ENCODE measurements at places on chromosomes 4 and X. TPM values are rescaled to one million over a fixed set of nuclear protein-coding genes. Genes with fewer than 3 reads are reported as not detected.

- no peak for DNase-seq
These were observed 349.2 kb upstream of the NOCT start for GRCh38 chr4:138666366-138666765.

- DNase-seq, result no peak
These were observed 8.0 kb upstream of the PITX2 start for GRCh38 chr4:110630688-110631402.

GRCh38 chr4:127071443-127071842, 561.3 kb upstream of the INTU start:
- no peak for DNase-seq

- no peak for DNase-seq
These were observed 48.6 kb upstream of the HGFAC start for GRCh38 chr4:3393171-3393570.

DNA sequence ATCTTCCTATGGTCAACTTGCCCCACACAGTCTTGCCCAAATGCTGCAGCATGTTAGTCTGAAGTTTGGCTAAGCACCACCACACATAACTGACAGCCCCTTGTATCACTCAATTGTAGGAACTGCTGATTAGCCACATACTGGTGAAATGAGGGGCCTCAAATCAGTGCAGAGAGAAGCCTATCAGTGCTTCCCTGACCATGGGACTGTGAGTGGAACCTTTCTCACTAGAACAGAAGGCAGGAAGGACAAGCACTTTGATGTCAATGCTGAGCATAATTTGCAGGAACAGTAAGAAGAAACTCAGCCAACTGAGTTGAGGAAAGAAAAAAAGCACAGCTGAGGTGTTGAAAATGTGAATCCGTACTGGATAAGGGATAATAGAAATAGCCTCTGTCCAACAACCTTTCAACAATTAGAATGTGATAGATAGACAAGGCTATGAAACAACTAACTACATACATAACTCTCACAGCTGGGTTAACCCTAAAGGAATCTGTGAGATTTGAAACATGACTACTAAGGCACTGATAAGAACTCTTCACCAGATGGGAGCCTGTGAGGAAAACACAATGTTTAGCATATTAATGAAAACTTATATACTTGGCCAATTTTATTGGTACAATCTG, 136.6 kb upstream of the SH3RF1 start:
- DNase-seq, result peak; percentile 9

DNA sequence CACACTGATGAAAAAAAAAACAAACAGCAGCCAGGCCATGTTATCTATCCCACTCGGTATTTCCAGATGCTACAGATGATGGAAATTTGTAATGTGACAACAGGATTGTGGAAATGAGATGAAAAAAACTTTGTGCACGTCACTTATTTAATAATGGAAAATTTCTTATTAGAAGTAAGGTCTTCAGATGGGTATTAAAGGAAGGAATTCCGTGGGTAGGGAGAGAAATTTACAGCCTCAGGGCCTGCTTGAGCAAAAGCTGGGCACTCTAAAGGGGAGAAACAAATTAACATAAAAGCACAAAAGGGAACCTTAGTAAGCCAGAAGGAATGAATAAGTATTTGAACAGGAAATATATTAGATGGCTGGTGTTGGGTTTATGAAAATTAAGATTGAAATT, 4.2 kb upstream of the PKD2 start:
- no peak for DNase-seq

DNA sequence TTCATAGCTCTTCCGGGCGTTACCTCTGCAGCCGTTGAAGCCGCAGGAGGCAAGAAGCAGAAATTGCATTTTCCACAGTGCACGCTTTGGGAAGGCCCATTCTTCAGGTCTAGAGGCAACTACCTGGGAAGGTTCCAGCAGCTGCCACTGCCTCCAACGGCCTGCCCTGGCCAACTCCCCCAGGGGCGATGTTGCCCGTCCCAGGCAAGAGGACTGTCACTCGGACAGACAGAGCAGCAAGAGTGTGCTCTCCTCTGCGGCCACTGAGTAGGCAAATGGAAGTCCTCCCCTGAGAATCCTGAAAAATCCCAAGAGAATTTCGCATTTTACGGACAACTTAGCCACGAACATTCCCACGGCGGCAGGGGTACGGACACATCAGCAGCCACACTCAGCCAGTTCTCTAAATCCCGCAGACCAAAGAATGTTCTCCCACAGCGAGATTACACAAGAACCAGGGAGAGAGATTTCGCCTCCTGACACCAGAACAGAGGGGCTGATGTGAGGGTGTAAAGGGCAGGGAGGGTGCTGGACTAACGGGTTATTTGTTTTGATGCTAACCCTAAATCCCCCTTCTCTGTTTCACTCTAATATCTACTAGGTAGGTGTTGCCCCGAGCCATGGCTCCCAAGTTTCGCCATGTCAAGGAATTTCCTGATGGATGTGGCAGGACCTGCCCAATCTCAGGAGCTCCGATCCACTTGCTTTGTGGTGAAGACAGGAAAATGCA, 63.8 kb downstream of the SEPSECS start:
- DNase-seq, result no peak

DNA sequence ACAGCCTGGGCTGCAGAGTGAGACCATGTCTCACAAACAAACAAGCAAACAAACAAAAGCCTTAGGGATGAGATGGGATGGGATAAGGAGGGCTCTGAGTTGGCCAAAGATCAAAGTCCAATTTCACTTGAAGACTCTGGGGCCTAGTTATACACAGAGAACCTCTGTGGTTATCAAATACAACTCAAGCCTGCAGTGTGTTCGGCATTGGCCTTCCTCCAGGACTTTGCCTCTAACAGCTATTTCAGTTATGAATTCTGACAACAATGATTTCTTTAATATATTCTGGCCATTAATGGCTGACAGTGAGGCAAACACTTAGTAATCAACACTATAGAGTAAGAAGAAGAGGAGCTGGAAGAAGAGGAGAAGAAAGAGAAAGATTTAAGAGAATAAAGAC, 171.1 kb downstream of the PDGFRA start:
- no peak for DNase-seq

DNA sequence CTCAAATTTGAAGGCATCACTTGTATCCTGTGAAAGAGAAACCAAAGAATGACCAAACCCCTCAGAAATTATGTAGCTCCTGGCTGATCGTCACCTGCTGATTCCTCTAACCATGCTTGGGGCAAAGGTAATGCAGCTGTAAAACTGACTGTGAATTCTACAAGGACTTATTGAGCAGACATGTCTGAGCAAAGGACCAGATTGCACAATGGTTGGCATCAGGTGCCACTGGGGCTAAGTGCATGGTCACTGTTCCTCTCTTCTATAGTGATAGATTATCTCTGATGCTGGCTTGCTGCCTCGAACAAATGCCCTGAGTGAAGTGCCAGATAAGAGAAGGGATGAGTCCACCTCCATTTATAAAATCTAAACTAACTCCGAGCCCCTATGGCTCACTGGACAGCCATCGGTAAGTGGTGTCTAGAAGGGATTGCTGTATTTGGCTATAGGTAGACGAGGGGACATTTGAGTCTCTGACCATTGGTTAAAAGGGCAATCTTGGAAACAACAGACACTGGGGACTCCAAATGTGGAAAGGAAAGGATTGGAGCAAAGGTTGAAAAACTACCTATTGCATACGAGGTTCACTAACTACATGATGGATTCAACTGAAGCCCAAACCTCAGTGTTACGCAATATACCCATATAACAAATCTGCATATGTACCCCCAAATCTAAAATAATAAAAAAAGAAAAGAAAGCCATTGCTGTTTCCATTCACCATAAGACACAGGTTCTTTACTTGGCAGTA, 110.7 kb upstream of the IGSF1 start:
- DNase-seq, result no peak

INTS6L gene
- polyA plus RNA-seq, result 25.1 TPM

XAGE1B gene
- not detected for polyA plus RNA-seq

APLN gene
- 10.3 TPM for polyA plus RNA-seq

USP17L20 gene
- polyA plus RNA-seq, result not detected

MFAP3L gene
- polyA plus RNA-seq, result 19.9 TPM

WDFY3 gene
- 33.7 TPM for polyA plus RNA-seq

CLNK gene
- 0.13 TPM for polyA plus RNA-seq

Measured in spinal cord (tissue), 10 donors.